Motor neuron (in vitro differentiated cells): ENCODE measurements at places on chromosomes 6 and 20. TPM values are rescaled to one million over a fixed set of nuclear protein-coding genes. Genes with fewer than 3 reads are reported as not detected.

KIZ gene
- 28.0 and 28.9 TPM in 2 replicates for total RNA-seq

PI16 gene
- total RNA-seq: 0.22 and 0.66 TPM in 2 replicates

TNNC2 gene
- 0.32 and 0.42 TPM in 2 replicates for total RNA-seq

AGPAT1 gene
- total RNA-seq: 48.3 and 57.4 TPM in 2 replicates

TENT5A gene
- total RNA-seq: 54.3 and 56.8 TPM in 2 replicates

IMPG1 gene
- 0.27 and 0.72 TPM in 2 replicates for total RNA-seq

EYA2 gene
- not detected in 2 replicates for total RNA-seq

SLC22A2 gene
- 0.13 TPM in 1 of 2 replicates, not detected in the other for total RNA-seq

CALHM5 gene
- 1.2 and 1.5 TPM in 2 replicates for total RNA-seq

RSPO4 gene
- total RNA-seq: 0.49 and 0.81 TPM in 2 replicates

PRDM13 gene
- not detected in 2 replicates for total RNA-seq

CAPN11 gene
- 0.42 TPM in 1 of 2 replicates, not detected in the other for total RNA-seq

TMEM217 gene
- total RNA-seq: 0.81 and 0.94 TPM in 2 replicates

OPRM1 gene
- 1.4 TPM in 1 of 2 replicates, not detected in the other for total RNA-seq
